ENCODE measurements at places on chromosomes 5 and 9. TPM values are rescaled to one million over a fixed set of nuclear protein-coding genes. Genes with fewer than 3 reads are reported as not detected.

PRDM9 gene
- not detected for polyA plus RNA-seq

IDNK gene
- polyA plus RNA-seq, result 7.7 TPM

DNA sequence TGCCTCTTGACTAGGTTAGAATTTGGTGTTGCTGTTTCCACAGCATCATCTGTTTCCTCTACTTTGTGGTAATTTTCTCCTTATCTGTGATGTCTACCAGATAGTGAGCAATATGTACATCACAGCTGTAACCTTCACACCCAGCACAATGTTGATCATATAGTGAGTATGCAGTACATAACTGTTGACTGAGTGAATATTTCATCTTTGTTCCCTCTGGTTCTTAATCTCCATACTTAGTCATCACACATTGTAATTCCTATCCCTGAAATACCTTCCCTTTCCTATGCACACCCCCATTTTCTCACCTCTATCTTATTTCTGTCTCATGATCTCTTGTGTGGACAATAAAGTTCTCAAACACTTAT is 115.9 kb downstream of the KIF4B start:
- no peaks in the 10 kb centered on the region for H3K36me3 ChIP-seq
- H3K4me1 ChIP-seq, result no peaks in the 10 kb centered on the region
- H3K4me3 ChIP-seq, result no peak overlapping the region
- DNase-seq, result no peak

DNA sequence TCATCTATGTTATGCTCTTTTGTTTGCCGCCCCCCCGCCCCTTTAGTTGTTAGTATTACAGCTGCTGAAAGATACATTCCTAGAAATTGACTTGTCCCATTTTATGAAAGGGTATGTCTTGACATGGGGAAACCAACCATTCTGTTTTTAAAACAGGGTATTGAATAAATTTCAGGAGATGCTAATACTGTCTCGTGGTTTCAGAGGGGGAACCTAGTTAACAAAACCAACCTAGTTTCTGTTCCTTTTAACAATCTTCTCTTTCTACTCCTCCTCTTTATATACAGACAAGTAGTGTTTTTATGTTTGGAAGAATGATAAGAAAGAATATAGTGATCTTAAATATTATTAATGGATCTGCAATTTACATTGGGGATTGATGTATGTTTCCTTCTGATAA is 3.5 kb downstream of the PIP5K1B start:
- H3K4me3 ChIP-seq, result no peak overlapping the region
- H3K36me3 ChIP-seq, result no peaks in the 10 kb centered on the region
- peaks cover 2% of the 10 kb centered on the region for H3K4me1 ChIP-seq
- DNase-seq, result no peak
- no peaks in the 10 kb centered on the region for H3K27me3 ChIP-seq
- H3K27ac ChIP-seq, result no peak overlapping the region

DNA sequence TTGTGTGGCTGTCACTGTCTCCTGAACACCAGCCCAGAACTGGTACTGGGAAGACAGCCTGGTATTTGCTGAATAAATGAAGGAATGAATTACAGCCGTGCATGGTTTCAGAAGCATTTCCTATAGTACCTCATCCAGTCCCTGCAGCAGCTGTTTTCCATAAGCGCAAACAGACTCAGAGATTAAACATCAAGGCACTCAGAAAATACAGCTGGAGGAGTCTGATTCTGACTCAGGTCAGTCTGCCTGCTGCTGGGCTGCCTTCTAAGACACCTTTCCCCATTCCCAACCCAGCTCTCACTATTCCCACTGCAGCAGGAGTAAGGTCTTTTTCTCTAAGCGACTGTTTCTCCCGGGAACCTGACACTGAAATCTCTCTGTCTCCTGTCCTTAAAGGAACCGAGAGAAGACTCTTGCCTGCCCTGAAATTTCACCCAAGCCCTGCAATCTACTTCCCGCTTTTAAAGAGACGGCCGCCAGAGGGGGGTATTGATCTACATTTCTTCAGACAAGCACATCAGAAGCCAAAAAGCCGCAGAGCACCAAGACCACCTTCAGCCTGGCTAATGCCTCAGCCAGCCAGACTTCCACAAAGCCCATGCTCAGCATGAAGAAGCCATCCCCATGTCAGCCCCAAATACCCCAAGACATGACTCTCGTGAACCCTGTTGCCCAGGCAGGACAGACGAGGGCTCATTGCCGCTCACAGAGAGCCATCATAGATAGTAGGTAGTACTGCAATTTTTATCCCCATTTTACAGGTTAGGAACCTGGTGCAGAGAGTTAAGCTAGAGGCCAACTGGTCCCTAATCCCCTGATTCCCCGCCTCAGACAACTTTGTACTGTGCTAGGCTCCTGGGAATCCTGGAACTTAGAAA is 5.4 kb upstream of the FOXI1 start:
- H3K27ac ChIP-seq, result no peak overlapping the region
- H3K36me3 ChIP-seq, result no peaks in the 10 kb centered on the region
- H3K27me3 ChIP-seq, result no peaks in the 10 kb centered on the region
- no peaks in the 10 kb centered on the region for H3K4me1 ChIP-seq
- H3K4me3 ChIP-seq, result no peak overlapping the region

GRCh38 chr9:128204858-128205257 is 1.7 kb downstream of the DNM1 start:
- peak; percentile 14 for DNase-seq
- H3K4me3 ChIP-seq, result no peak overlapping the region
- H3K36me3 ChIP-seq, result no peaks in the 10 kb centered on the region
- H3K27ac ChIP-seq, result no peak overlapping the region
- H3K27me3 ChIP-seq, result no peaks in the 10 kb centered on the region
- no peaks in the 10 kb centered on the region for H3K4me1 ChIP-seq

SLC46A2 gene
- not detected for polyA plus RNA-seq

ADAMTSL2 gene
- polyA plus RNA-seq, result 12.9 TPM

TAF1L gene
- not detected for polyA plus RNA-seq

DNA sequence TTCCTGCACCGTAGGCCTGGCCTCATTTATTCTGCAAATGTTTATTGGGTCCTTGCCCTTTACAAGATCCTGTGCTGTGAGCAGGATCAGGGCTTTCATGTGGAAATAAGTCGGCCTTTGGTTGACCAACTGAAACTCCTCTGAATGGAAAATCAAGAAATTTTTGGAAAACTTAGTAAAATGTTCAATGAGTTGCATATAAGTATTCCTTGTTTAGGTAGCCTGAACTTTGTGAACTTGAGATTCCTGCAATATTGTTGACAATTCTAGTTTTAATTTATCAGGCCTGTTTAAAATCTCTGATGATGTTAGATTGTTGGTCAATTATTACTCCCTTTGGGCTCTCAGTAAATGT is 1.1 kb downstream of the MAML1 start:
- no peak overlapping the region for H3K27ac ChIP-seq
- H3K27me3 ChIP-seq, result no peaks in the 10 kb centered on the region
- H3K36me3 ChIP-seq, result peaks cover 7% of the 10 kb centered on the region
- no peak for DNase-seq
- H3K4me3 ChIP-seq, result peak overlapping the region; percentile 90

PCDHA12 gene
- polyA plus RNA-seq, result 0.54 TPM

DNA sequence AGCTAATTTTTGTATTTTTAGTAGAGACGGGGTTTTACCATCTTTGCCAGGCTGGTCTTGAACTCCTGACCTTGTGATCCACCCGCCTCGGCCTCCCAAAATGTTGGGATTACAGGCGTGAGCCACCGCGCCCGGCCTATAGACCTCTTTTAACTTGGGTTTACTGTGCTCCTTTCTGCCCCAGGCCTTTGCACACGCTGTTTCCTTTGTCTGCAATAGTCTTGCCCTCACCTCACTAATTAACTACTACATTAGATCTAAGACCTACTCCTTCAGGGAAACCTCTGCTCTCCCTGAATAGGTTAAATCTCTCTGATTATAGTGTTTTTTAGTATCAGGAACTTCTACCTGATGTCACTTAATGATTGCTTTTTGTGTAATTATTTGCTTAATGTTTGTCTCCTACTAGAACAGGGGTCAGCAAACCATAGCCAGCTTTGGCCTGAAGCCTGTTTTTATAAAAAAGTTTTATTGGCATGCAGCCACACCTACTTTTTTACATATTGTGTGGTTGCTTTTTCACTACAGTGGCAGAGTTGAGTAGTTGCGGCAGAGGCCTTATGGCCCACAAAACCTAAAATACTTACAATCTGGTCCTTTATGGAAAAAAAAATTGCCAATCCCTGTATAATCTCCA is 31.2 kb upstream of the TLE1 start:
- H3K27ac ChIP-seq, result no peak overlapping the region
- no peak for DNase-seq
- no peak overlapping the region for H3K4me3 ChIP-seq
- H3K36me3 ChIP-seq, result no peaks in the 10 kb centered on the region

DNA sequence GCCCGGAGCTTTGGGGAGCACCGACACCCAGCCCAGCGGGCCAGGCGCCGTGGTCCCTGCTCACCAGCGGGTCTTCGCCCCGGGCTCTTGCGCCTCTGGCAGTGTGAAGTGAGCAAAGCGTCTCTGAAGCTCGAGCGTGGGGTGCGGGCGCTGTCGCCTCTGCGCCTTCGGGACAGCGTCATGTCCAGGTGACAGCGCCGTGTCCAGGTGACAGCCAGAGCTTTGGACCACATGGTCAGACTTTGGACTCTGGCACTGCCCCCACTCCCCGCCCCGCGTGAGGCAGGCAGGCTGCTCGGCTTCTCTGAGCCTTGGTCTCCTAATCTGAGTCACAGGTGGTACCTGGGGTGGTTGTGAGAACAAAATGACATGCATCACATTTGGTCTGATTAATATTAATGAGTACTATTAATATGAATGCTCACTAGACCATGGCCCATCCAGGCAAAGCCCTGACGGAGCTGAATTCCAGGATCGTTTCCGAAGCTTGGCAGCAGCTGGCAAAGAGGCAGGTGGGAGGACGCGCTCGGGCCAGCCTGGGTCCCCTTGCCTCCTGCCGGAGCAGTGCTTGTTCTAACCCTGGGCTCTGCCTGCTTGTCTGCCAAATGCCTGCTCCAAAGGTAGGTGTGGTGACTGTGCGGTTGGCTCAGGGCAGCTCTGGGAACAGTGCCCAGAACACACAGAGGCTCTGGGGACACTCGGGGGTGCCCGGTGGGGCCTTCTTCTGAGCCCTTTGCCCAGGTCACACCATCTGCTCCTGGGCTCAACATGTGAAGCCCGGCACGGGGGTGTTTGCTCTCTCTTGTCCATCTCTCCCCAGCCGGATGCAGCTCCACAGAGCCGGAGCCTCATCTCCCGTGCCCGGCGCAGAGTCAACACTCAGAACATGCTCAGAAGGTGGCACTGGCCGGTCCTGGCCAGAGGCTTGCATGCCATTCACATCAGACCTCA is 157.1 kb downstream of the OLFM1 start:
- DNase-seq, result peak; percentile 80
- no peak overlapping the region for H3K4me3 ChIP-seq
- H3K4me1 ChIP-seq, result peaks cover 20% of the 10 kb centered on the region
- H3K36me3 ChIP-seq, result no peaks in the 10 kb centered on the region

- H3K36me3 ChIP-seq, result no peaks in the 10 kb centered on the region
- no peaks in the 10 kb centered on the region for H3K27me3 ChIP-seq
- H3K27ac ChIP-seq, result no peak overlapping the region
- H3K4me1 ChIP-seq, result no peaks in the 10 kb centered on the region
Observed at GRCh38 chr5:135222771-135223170, 176.3 kb downstream of the MACROH2A1 start.

WDR5 gene
- polyA plus RNA-seq, result 18.0 TPM

FOXE1 gene
- 0.16 TPM for polyA plus RNA-seq

DNA sequence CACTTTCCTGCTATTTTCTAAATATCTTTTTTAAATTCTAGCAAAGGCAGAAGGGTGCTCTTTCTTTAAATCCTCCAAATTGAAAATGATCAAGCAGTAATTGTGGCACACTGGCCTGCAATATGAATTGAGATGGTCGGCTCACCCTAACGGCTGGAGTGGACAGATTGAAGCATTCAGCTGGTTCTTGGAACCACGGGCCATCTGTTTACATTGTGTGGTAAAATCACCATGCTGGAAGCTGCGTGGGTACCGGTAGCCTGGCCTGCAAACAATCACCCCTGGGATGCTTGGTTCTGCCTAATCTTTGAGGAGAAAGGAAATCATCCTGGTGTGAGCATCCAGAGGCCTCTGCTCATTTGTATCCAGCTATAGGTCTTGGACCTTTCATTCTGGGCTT is 289.3 kb downstream of the ZNF608 start:
- no peaks in the 10 kb centered on the region for H3K36me3 ChIP-seq
- H3K4me1 ChIP-seq, result no peaks in the 10 kb centered on the region
- no peaks in the 10 kb centered on the region for H3K27me3 ChIP-seq

ZNF618 gene
- 6.4 TPM for polyA plus RNA-seq

- no peaks in the 10 kb centered on the region for H3K27me3 ChIP-seq
- H3K4me1 ChIP-seq, result no peaks in the 10 kb centered on the region
- no peaks in the 10 kb centered on the region for H3K36me3 ChIP-seq
- H3K4me3 ChIP-seq, result no peak overlapping the region
- no peak overlapping the region for H3K27ac ChIP-seq
- DNase-seq, result no peak
Observed at GRCh38 chr5:73701566-73701965, 75.6 kb downstream of the ARHGEF28 start.

GRCh38 chr9:133386338-133386737 is 10.2 kb downstream of the STKLD1 start:
- H3K27ac ChIP-seq, result no peak overlapping the region
- no peak overlapping the region for H3K4me3 ChIP-seq
- DNase-seq, result no peak

TUSC1 gene
- 2.9 TPM for polyA plus RNA-seq

SIT1 gene
- 0.45 TPM for polyA plus RNA-seq

- H3K36me3 ChIP-seq, result no peaks in the 10 kb centered on the region
- no peak overlapping the region for H3K4me3 ChIP-seq
- H3K27me3 ChIP-seq, result no peaks in the 10 kb centered on the region
Observed at GRCh38 chr5:113075019-113075418, 98.4 kb downstream of the DCP2 start.

DNA sequence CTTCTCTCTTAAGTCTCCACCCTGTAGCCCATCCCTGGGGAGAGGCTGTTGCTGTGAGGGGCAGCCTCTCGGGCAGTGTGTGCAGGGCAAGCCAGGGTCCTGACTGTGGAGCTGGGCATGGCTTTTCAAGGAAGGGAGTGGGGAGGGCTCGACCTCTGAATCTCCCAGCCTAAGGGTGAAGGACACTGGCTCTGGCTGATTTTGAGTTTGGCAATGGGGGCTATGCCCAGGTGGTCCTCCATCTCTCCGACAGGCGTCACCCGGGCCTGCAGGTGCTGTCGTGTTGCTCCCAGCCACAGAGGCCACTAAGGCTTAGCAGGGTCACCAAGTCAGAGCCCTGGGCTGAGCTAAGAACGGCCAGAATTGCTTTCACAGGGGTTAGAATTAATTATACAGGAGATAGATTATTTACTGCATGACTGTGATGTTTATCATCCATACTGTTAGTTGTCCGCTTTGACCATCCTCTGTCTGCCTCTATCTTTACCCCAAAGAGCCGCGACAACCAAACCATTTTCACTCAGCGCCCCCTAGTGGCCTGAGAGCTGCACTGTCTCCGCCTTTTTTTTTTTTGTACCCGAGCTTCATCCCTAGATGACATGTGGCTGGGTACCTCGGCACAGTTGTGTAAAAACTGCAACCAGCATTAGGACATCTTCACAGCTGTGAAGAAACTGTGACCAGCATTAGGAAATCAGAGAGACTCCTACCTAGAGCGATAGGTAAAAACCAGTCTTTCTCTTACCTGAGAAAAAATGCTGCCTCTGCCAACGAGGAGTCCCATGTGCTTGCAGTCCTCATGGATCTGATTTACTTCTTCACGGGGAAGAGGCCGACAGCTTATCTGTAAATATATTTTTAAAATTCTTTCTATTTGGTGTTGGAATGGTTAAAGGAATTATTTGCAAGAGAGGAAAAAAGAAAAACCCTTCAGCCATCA is 44.5 kb downstream of the AGXT2 start:
- no peak overlapping the region for H3K27ac ChIP-seq
- peaks cover 3% of the 10 kb centered on the region for H3K27me3 ChIP-seq
- no peak overlapping the region for H3K4me3 ChIP-seq
- peak; percentile 54 for DNase-seq
- H3K36me3 ChIP-seq, result no peaks in the 10 kb centered on the region
